Hypothalamus (tissue), 51 donors: ENCODE measurements at places on chromosomes 5 and 9.

GRCh38 chr9:137683262-137683864 lies 64.6 kb downstream of the EHMT1 start:
- no peak for DNase-seq

DNA sequence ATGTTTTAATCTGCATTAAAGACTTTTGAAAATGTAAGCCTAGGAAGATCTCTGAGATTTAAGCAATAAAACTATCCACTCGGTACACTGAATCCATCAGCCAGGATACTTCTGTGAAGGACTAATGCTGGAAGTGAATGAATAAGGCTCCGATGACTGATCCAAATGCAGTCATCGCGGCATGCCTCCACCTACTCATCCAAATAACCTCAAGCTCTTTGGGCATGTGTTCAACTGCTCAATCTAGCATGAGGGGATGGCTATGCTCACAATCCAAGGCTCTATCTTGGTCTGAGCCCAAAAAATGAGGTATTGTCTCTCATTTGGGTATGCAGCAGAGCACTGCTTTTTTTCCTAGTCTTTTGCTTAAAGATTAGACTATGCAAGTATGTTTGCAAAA lies 19.2 kb downstream of the MARCHF3 start:
- DNase-seq = no peak

GRCh38 chr5:148740966-148741742 lies 85.3 kb upstream of the ADRB2 start:
- DNase-seq = no peak

GRCh38 chr9:99114846-99115500 lies 10.1 kb downstream of the TGFBR1 start:
- no peak for DNase-seq

DNA sequence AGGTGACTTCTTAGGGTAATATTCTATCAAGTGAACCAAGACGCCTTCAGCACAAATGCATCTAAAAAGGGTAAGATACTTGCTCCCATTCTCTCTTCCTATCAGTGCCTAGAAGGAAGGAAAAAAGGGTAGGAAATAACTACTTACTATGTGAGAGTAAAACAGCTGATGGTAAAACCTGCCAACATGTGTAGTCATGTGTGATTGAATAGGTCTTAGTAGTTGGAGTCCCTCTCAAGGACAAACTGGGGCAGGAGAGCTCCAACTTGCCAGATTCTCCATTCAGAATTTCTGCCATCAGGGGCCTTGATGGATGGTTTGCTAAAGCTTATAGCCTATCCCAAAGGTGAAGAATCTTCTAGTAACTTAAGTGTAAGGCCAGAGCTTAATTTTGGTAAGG lies 5.2 kb downstream of the TSC1 start:
- no peak for DNase-seq

- peak; percentile 7 for DNase-seq
Observed at GRCh38 chr9:34650816-34651215, 1.2 kb upstream of the IL11RA start.

DNA sequence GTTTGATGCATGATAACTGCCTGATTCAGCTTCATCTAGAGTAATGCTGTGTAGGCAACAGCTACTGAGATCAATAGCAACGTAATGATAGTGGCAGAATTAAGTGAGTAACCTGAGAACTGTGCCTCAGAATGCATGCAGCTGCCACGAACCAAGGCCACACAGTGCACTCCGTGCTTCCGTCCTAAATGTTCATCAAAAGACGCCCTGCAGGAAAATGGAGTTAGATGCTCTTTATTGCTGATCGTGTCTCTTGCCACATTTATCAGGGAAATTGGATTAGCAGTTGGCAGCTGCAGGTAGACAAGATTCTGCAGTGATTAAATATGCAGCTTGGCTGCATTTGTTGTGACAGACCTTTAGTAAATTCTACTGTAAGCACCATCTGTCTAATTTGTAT lies 107.7 kb upstream of the TLX3 start:
- DNase-seq = no peak

- DNase-seq = no peak
Observed at GRCh38 chr5:38793099-38793498, 52.7 kb upstream of the OSMR start.

GRCh38 chr5:52725808-52726207 lies 61.9 kb upstream of the ITGA1 start:
- DNase-seq = no peak

DNA sequence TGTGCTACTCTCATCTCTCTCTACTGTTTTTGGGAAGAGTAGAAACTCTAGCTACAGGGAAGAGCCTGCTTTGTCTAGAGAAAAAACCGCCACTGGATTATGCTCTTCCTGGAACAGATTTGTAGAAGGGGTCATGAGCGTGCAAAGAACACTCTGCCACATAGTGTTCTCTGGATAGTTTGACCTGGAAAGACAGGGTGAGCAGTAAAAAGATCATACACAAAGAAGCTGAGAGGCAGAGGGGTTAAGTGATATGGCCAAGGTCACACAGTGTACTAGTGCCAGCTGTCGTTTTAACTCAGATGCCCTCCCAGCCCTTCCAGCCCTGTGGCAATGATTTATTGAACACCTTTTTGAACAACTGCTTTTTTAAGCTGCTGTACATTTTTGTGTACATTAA lies 182.2 kb downstream of the NNT start:
- DNase-seq = no peak

DNA sequence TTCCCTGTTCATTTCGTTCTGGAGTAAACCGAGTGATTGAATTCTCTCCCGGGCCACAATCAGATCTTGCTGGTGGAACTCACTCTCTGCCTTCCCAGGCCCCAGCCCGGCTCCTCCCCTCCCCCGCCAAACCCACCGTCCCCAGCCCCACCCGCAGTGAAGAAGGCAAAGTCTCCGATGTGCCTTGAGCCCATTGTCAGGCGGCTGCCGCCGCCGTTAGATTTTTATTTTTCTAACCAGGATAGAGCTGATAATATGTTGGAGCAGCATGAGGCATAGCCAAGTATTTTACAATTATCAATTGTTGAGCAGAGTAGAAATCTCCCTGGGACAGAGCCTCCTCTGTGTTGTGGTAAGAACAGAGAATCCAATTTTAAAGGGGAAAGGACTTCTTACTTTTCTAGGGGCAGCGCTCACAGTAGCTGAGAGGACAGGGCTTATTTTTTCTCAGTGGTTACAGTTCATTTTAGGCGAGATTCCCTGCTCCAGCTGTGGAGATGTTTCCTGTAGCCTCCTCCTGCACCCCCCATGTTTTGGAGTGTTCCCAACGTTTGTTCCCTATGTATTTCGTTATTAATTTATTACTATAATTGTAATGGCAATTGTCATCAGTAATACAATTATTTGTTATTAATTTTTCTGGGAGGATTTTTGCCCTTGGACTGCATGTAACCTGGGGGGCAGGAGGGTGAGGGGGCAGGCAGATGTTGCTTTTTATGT lies 1.3 kb downstream of the PSAT1 start:
- DNase-seq = peak; percentile 23

GRCh38 chr5:77630114-77630680 lies 8.3 kb downstream of the OTP start:
- no peak for DNase-seq

- DNase-seq = no peak
Observed at GRCh38 chr5:39395521-39395920, 29.3 kb downstream of the DAB2 start.

DNA sequence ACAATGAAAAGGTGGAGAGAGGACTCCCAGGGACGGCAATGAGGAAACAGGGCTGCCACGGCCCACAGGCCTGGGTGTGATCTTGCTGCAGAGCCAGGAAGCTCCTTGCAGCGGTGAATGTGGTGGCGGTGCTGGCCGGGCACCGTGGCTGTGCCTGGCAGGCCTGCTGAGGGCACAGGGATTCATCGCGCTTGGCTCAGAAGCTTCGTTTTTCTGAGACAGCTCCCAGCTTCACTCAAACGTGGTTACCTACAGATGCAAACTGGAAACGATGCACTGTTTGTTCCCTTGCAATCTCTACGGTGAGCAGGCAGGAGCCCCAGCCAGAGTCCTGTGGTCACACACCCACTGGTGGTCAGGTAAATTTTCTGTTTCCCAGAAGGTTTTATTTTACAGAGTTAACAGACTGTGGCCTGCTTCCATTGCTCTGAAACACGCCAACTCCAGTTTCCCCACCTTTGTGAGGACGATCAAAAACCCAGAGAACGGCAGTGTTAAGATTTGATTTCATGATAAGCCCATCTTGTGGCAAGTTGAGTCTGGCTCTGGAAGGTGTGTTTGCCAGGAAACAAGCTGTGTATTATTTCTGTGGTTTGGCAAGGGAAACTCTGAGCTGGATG lies 183.9 kb downstream of the AUH start:
- no peak for DNase-seq

DNA sequence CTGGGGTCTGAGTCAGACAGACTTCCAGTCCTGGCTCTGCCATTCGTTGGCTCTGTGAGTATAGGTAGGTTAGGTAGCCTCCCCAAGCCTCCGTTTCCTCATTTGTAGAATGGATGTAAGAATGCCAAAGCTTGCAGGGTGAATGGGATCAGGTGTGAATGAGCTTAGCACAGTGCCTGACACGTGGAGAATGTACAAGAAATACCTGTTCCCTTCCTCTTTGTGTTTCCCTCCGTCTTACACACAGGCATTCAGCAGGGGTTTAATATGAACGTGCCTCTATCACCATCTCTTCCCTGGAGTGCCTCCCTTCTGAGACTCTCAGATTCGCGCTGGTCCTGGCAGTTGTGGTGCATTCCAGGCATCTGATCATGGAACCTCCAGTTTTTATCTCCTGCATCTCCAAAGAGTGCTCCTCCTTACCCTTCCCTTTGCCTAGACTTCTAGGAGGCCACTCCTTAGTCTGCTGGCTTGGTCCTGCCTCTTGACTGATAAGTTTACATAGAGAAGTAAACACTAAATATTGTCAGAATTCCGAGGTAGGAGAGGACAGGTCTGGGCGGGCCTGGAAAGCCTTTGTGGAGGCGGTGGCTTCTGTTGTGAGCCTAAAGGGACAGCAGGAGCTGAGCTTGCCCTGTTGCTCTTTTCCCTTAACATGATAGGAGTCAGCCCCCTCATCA lies 199.4 kb downstream of the AOPEP start:
- no peak for DNase-seq

DNA sequence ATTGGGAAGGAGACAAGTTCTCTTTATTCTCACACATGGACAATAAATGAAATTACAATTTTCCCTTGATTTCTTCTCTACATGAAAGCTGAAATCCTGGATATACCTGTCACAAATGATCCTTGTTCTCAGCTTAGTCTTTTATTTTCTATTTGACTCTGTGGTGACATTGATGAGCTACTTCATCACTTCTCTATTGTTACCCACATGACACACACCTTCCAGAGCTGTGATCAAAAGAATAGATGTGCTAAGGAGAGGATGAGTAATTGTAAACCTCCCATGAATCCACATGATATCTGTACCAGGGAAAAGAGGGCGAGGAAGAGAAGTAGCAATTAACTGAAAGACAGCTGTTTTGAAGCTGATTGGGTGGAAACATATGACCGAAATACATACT lies 102.0 kb downstream of the CAVIN4 start:
- DNase-seq = no peak

- no peak for DNase-seq
Observed at GRCh38 chr5:14238272-14238671, 95.1 kb downstream of the TRIO start.

DNA sequence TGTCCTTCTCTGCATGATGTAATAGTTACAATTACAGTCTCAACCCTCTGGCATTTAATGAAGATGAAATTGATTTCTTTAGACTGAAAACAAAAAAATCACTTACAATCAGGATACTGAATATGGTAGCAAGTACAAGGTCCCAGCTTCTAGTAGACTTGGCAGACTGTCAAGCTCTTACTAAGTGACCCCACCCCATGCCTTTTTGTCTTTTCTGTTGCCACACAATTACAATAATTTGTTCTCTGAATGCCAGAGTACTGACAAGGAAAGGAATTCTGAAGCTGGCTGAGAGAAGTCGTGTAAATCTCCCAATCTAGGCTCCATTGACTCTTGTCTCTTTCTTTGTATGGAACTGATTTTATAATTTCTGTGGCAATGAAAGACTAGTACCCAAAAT lies 154.2 kb downstream of the TMC1 start:
- DNase-seq = no peak

GRCh38 chr5:105414067-105414466 lies 1851.5 kb upstream of the NUDT12 start:
- DNase-seq = no peak

DNA sequence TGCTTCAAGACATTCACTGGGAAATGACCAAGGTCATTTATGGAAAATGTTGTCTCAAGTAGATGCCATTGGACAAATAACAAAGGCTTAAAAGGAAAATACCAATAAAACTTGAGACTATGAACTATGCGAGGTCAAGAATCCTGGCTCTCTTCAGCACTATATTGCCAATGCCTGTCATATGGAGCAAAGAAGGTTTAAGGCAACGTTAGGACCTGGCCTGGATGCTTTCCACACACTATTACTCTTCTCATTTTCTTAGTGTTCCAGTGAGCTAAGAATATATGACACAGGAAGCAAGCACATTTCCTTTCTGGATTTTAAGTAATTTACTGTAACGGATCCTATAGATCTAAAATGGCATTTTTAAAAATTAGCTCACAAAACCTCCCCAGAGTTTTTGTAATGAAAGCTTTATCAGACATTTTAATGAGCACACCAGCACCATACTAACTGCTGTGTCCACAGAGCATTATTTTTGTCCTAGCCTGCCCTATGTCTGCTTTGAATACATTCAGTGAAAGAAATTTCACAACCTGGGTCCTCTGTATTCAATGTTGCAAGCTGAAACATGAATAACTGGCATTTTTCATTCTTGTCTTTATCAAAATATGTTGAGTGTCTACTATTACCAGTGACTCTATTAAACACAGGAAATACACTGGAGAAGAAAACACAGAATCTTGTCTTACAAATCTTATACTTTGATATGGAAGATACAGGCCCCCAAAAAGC lies 315.6 kb downstream of the CETN3 start:
- DNase-seq = no peak

- DNase-seq = no peak
Observed at GRCh38 chr9:101791938-101792337, 53.5 kb upstream of the GRIN3A start.

- no peak for DNase-seq
Observed at GRCh38 chr9:95091601-95092261, 225.8 kb downstream of the FANCC start.

GRCh38 chr9:27365707-27366376 lies 68.9 kb upstream of the EQTN start:
- no peak for DNase-seq

- no peak for DNase-seq
Observed at GRCh38 chr9:85114799-85115198, 445.3 kb downstream of the NTRK2 start.

- DNase-seq = no peak
Observed at GRCh38 chr5:94021246-94021645, 279.8 kb upstream of the POU5F2 start.

DNA sequence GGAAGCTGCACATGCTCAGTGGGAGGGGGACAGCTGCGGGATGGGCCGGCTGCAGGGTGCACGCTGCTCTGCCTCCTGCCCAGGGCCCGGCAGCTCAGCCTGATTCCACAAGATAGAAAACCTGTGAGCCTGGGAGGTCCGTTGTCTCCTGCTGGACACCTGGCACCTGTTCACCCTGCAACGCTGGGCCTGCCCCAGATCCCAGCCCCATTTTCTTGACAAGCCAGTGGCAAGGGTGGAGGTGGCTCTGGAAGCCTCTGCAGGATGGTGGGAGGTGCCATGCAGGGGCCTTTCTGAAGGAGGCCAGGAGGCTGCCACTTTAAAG lies 68.1 kb upstream of the RNF130 start:
- no peak for DNase-seq
